ENCODE measurements at places on chromosomes 2 and 18.

- no peak for DNase-seq
These were observed 478.7 kb upstream of the REG3G start for GRCh38 chr2:78546843-78547242.

- no peak for DNase-seq
These were observed 82.5 kb upstream of the SERPINE2 start for GRCh38 chr2:224121406-224122067.

- no peak for DNase-seq
These were observed 139.0 kb upstream of the SH3BP4 start for GRCh38 chr2:234812851-234813250.

DNA sequence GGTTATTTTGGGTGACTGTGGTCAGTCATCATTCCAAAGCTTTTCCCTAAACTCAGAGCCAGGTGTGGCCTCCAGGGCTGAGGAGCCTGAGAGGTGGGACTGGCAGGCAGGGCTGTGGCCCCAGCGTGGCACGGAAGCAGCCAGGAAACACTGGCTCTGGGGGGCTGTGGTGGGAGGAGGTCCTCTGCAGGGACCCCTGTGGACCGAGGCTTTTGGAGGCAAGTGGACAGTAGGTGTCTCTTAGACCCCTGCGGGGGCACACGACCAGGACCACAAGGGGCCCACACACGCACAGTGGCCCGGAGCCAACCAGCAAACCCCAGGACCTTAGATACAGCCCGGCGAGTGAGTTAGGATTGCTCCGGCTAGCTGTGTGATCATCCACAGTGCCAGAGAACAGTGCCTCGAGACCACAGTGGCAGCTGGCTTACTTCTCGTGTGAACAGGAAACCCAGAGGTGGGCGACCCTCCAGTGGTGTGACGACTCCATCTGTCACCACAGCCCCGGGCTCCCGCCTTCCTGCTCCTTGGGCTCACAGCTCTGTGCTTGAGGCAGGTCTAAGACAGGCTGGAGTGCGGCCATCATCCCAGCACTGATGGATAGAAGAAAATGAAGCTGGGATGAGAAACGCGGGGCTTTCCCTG, 1.6 kb upstream of the RTP5 start:
- DNase-seq = no peak

GRCh38 chr2:182636699-182637098, 79.4 kb upstream of the DNAJC10 start:
- DNase-seq = no peak

DNA sequence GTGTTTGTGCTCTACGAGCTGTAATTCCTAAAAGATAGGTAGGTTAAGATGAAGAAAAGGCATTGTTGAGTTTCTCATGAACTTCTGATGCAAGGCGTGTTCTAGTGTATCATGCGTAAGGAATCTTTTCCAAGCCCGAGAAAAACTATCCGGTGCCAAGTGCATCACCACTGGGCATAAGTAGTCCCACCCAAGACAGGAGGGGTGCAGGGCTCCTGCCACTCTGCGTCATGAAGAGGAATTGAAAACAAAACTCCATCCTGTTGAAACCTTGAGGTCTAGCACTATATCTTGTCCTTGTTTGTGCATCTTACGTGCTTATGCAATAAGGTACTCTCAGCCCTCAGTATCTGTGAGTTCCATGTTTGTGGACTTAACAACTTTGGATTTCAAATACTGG, 45.7 kb downstream of the RAB31 start:
- DNase-seq = no peak

- DNase-seq = no peak
These were observed 57.4 kb upstream of the LDAH start for GRCh38 chr2:20880221-20880771.

DNA sequence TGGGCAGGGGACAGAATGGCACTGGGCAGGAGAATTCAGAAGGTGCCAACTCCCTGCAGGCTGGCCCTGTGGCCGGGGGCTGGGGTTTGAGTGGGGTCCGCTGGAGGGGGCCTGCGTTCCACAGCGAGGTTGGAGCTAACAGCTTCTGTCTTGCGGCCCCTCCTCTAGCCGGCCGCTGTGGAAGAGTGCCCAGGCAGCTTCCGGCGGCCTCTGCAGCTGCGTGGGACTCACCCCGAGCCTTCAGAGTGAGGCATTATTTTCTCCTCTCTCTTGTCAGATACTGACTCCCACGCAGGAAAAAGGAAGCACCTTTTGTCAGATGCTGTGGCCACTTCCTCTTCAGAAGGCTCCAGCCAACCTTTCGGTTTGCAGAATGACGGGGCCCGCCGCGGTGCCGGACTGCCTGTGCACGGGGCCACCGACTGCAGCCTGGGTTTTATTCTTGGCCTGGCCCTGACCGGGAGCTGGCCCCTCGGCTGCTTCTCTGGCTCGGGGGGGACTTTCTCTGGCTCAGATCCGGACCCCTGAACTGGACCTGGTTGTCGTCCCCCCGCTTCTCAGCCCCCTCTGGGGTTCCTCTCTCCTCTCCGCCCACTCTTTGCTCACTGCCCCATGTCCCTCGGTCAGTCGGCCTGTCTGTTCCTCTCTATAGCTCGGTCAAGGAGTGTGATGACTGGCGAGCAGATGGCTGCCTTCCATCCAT, 40.1 kb downstream of the ARHGAP25 start:
- DNase-seq = no peak

DNA sequence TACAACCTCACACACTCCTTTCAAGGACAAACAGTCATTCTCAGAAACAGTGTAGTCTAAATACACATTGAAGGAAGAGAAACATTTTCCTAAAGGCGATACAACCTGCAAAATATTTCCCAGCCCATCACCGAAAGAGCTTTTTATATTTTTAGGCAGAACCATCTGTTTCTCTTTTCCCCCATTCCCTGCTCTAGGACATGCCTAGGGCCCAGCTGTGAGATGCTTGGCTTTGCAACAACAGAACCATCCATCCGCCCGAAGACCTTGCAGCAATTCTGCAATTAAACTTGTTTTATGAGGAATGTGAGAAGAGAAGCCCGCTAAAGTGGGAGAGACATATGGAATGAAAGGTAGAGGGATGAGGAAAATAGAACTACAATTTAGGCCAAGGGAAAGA, 105.6 kb upstream of the RFX8 start:
- no peak for DNase-seq

DNA sequence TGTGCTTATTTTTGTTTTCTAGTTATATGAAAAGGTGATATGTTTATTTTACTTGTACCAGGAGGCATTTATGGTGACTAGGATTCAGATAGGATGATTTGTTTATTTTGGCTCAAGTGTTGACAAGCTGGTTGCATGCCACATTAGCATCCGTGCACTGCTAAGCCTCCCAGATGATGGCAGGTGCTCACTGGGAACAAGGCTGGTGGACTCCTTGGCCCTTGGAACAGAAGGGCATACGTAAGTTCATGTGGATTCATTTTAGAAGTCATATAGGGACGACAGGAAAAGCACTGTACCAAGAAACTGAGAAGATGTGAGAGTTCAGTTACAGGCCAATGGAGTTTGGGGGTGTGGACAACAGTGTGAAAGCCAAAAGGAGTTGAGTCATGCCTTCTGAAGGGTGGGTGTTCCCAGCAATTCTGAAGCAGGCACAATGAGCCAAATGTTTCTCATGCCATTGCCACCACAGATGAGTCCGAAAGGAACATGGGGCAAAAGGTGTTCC, 166.2 kb downstream of the PHLPP1 start:
- DNase-seq = no peak

DNA sequence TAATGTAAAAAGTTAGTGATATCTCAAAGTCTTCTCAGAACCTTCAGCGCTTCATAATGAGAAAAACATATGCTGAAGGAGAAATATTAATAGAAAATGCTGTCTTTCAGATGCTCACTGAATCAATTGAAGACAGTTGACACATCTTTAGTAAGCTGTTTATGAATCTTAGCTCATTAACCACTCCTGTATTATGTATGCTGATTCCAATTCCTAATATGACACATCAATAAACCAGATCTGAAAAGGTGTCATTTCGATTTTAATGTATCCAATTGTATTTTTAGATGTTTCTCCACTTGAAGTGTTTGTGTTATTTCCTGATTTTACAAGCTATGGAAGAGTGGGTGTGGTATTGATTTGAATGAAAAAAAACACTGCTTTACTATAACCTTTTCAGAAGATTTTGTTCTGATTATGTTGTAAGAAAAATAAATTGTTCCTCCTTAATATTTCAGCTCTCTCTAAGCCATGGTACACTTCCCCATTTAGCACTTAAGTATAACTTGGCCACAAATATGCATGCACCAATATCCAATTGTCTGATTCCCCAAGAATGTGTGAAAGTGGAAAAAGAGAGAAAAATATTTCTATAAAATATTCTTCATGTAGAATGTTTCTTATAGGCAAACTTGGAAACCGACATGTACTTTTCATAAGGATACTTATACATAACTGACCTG, 569.8 kb downstream of the ARHGAP15 start:
- DNase-seq = no peak

DNA sequence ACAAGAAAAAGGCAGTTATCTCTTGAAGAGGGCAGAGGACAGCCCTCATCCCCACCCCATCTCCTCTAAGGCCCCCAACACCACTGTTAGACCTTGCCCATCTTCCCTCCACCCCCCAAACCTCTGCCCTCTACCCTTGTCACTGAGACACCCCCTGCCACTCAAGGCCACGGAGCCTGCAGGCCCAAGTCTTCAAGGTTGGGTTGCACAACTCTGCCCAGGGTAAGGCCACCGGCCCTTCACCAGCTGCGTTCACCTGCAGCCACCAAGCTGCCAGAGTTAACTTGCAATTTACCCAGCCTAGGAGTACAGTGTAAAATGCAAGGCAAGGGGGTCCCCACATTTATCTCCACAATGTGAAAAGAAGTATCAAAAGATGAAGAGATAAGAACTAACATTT, 128.7 kb upstream of the PKDCC start:
- DNase-seq = no peak

GRCh38 chr2:184030989-184031388, 567.3 kb upstream of the ZNF804A start:
- no peak for DNase-seq

DNA sequence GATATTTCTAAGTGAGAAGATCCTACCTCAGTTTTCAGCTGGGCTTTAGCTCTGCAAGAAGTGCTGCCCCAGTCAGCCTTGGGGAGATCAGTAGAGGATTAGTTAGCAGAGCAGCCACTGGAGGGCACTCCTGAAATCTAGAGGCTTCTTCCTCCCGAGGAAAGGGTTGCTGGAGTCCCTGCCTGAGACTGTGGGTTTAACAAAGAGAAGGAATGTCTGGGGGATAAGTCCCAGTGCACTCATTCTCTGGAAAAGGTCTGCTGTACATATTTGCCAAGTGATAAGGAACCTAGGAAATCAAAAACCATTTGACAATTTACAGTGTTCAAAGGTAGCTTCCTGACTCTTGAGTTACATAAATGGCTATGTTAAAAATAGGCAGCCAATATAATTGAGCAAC, 207.2 kb downstream of the SLC8A1 start:
- peak; percentile 41 for DNase-seq

DNA sequence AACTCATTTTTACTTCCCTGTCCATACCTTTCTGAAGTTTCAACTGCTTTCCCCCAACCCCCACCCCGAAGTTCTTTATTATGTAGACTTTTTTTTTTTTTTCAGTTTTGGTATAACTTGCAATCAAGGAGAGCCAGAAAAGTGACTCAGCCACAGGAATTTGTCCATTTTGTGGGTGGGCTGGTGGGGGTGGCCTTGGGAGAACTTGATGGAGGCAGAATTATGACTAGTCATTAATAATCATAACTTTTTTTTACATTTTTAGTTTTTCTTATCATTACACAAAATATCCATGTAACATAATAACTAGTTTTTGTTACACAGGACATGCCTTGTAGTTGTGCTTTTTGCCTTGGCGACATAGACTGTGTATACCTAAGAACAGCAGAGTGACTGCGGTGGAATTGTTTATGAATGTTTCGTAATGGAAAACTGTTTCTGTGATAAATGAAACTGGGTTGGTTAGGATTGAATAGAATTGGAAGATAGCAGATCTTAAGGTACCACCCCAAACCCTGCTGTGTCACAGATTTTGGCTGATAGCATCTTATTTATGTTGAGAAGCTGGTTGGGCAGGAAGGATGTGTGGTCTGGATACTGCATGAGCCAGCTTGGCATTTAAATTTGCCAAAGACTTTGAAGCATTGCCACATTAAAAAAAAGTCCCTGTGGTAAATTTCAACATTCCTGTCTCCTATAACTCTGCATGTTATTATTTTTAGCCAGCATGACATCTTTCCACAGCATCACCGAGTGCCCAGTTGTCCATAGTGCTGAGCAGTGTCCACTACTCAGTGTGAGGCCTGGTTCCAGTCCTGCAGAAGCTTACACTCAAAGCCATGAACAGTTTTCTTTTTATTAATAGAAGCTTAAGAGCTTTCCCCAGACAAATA, 30.7 kb downstream of the LYPD6B start:
- DNase-seq = no peak

- no peak for DNase-seq
These were observed 175.9 kb downstream of the LPIN1 start for GRCh38 chr2:11922294-11922693.

- DNase-seq = no peak
These were observed 9.5 kb downstream of the DCC start for GRCh38 chr18:52349498-52349897.

- DNase-seq = no peak
These were observed 24.7 kb downstream of the CYP27C1 start for GRCh38 chr2:127195140-127196074.

- no peak for DNase-seq
These were observed 66.3 kb upstream of the HS6ST1 start for GRCh38 chr2:128384956-128385355.

DNA sequence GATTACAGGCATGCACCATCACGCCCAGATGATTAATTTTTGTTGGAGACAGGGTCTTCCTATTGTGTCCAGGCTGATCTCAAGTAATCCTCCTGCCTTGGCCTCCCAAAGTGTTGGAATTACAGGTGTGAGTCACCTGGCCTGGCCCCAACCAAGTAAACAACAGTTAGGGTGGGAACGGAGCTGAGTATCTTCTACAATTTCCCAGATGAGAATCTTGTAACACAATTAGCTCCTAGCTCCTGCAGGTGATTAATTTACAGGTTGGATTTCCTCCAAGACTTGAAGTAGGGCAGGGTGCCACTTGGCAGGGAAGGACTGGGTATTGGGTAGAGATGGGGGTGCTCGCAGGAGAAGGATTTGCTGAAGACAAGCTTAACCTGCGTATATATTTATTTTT, 17.8 kb downstream of the NLRC4 start:
- DNase-seq = no peak

- no peak for DNase-seq
These were observed 28.2 kb upstream of the AMMECR1L start for GRCh38 chr2:127913808-127914457.

GRCh38 chr2:147025646-147026585, 818.9 kb upstream of the ACVR2A start:
- no peak for DNase-seq

GRCh38 chr2:96024336-96025193, 10.2 kb downstream of the GPAT2 start:
- DNase-seq = no peak

All from amygdala (tissue), 56 donors.